Mesothelial cell of epicardium (in vitro differentiated cells): ENCODE measurements at places on chromosomes 5 and 9.

DNA sequence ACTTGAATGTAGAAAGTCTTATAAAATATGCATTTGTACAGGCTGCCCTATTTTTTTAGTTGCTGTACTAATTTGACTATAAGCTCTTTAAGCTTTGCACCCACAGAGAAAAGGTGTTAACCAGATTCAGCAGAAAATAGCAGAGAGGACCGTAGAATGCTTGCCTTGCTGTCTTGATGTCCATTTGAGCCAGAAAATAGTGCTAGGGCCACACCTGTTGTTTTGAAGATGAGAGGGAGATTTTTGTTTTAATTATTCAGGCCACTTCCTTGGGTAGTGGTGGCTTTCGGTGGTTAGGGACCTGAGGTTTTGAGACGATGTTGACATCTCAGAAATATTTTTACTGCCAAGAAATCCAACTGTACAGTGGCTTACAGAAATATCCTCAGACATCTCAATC lies 196.0 kb downstream of the SPATA31D1 start:
- DNase-seq: no peak
- H3K27me3 ChIP-seq: no peaks in the 10 kb centered on the region
- peaks cover 10% of the 10 kb centered on the region for H3K4me1 ChIP-seq
- no peak overlapping the region for H3K27ac ChIP-seq
- H3K4me3 ChIP-seq: no peak overlapping the region

- H3K27ac ChIP-seq: no peak overlapping the region
- no peak for DNase-seq
- no peak overlapping the region for H3K4me3 ChIP-seq
- H3K36me3 ChIP-seq: no peaks in the 10 kb centered on the region
- peaks cover 2% of the 10 kb centered on the region for H3K4me1 ChIP-seq
Measured at GRCh38 chr9:84519413-84519812, 150.1 kb upstream of the NTRK2 start.

DNA sequence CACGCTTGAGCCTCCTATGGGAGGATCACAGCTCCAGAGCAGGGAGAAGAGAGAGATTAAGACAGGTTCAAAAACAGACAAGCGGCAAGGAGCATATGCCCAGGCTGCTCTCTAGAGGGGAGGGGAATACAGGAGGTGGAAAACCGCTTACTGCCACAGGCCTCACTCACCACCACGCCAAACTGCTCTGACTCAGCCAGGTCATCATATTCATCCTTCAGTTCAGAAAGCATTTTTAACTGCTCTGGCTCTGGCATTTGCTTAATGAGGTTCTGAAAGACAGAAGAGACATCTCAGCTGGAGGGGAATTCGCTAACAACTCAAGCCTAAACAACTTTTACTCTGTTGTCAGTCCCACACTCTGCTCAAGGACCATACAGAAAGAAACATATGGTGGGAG lies 40.1 kb downstream of the PCDHGC5 start:
- H3K36me3 ChIP-seq: peaks cover 14% of the 10 kb centered on the region
- peaks cover 37% of the 10 kb centered on the region for H3K4me1 ChIP-seq
- no peak overlapping the region for H3K4me3 ChIP-seq
- no peaks in the 10 kb centered on the region for H3K27me3 ChIP-seq
- peak overlapping the region; percentile 89 for H3K27ac ChIP-seq

DNA sequence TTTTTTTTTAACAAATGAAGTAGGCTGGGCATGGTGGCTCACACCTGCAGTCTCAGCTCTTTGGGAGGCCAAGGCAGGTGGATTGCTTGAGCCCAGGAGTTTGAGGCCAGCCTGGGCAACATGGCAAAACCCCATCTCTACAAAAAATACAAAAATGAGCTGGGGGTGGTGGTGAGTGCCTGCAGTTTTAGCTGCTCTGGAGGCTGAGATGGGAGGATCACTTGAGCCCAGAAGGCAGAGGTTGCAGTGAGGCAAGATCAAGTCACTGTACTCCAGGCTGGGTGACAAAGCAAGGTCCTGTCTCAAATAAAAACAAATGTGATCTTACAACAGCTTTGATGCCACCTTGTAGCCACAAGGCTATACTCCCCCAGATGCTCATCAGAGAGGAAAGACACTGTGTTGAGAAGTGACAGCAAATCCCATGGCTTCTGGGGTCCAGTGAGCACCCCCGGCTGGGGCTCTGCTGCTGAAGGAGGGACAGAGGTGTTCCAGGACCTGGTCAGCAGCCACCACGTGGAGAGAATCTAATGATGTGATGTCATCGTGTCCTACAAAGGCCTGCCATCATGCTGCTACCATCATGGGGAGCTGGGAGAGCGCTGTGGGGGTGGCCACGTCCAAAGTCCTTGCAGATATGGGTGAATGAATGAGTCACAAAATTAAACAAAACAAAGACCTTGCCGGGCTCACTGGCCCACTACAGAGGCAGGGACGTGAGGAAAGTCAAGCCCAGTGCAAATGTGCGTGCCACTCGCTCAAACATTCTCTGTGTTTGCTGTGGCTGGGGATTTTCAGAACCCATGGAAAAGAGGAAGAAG lies 60.7 kb downstream of the PRRT1B start:
- peaks cover 36% of the 10 kb centered on the region for H3K4me1 ChIP-seq
- no peak for DNase-seq
- H3K27ac ChIP-seq: peak overlapping the region; percentile 54
- H3K36me3 ChIP-seq: peaks cover 16% of the 10 kb centered on the region
- no peak overlapping the region for H3K4me3 ChIP-seq

- H3K4me1 ChIP-seq: peaks cover 15% of the 10 kb centered on the region
- H3K4me3 ChIP-seq: no peak overlapping the region
- DNase-seq: no peak
- H3K36me3 ChIP-seq: peaks cover 1% of the 10 kb centered on the region
Measured at GRCh38 chr5:107487056-107487542, 183.6 kb downstream of the EFNA5 start.

GRCh38 chr9:112295174-112295573 lies 38.2 kb downstream of the PTBP3 start:
- H3K4me3 ChIP-seq: no peak overlapping the region
- DNase-seq: no peak
- peaks cover 8% of the 10 kb centered on the region for H3K4me1 ChIP-seq
- peak overlapping the region; percentile 36 for H3K27ac ChIP-seq
- peaks cover 39% of the 10 kb centered on the region for H3K36me3 ChIP-seq

DNA sequence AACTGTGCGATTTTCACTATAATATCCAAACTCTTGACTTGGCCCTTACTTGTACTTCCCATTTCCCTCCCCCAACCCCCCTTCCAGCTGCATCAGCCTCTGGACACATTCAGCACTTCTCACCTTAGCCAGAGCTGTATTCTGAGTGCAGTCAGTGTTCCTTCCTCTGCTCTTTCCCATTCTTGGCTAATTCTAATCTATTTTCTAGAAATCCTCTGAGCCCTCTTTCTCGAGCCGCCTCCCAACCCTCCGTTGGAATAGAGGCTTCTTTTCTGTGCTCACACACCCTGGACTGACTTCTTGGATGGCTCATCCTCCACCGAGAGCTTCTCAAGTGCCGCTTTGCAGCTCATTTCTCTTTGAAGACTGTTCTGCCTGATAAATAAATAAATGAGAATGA lies 188.8 kb downstream of the NTRK2 start:
- H3K4me1 ChIP-seq: peaks cover 69% of the 10 kb centered on the region
- DNase-seq: no peak
- peak overlapping the region; percentile 0 for H3K27ac ChIP-seq
- no peaks in the 10 kb centered on the region for H3K36me3 ChIP-seq
- H3K4me3 ChIP-seq: no peak overlapping the region
- H3K27me3 ChIP-seq: no peaks in the 10 kb centered on the region

- peaks cover 17% of the 10 kb centered on the region for H3K27me3 ChIP-seq
- H3K4me3 ChIP-seq: no peak overlapping the region
- H3K27ac ChIP-seq: no peak overlapping the region
- H3K36me3 ChIP-seq: no peaks in the 10 kb centered on the region
Measured at GRCh38 chr9:4038182-4038723, 261.6 kb downstream of the GLIS3 start.

GRCh38 chr9:137371946-137372651 lies 50.9 kb downstream of the EXD3 start:
- peaks cover 4% of the 10 kb centered on the region for H3K36me3 ChIP-seq
- H3K4me3 ChIP-seq: no peak overlapping the region
- peaks cover 4% of the 10 kb centered on the region for H3K4me1 ChIP-seq

DNA sequence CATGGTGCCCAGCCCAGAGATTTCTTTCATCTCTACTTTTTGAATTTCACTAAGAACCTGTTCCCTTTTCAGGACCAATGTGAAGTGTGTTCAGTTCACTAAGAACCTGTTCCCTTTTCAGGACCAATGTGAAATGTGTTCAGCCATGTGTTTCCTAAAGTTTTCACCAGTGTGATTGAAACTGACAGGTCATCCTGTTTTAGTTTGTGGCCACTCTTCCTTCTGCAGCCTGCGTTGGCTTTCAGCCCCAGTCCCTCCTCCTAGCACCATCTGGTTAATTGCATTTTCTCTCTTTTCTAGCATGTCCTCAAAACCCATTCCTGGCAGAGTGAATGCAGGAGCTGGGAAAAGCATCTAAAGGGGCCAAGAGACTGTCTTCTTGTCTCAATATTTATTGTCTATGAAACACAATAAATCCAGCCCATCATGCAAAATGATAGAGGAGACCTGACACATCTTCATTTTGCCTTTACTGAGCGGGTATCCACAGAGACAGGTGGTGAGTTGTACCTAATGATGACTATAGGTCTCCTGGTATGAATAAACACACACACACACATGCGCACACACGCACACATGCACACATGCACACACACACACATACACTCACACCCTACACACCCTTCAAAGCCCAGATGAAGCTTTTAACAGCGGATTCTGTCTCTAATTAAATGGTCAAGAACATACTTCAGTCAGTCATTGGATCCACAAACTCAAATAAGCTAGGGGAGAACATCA lies 6.1 kb upstream of the PANK3 start:
- H3K36me3 ChIP-seq: no peaks in the 10 kb centered on the region
- no peak overlapping the region for H3K4me3 ChIP-seq
- H3K27me3 ChIP-seq: peaks cover 7% of the 10 kb centered on the region
- H3K27ac ChIP-seq: no peak overlapping the region
- peaks cover 2% of the 10 kb centered on the region for H3K4me1 ChIP-seq
- no peak for DNase-seq

GRCh38 chr9:96382839-96383164 lies 709 bp downstream of the SLC35D2 start:
- peaks cover 10% of the 10 kb centered on the region for H3K4me1 ChIP-seq
- no peak for DNase-seq
- peaks cover 6% of the 10 kb centered on the region for H3K36me3 ChIP-seq

- DNase-seq: no peak
- peaks cover 37% of the 10 kb centered on the region for H3K4me1 ChIP-seq
- peak overlapping the region; percentile 12 for H3K27ac ChIP-seq
- H3K36me3 ChIP-seq: no peaks in the 10 kb centered on the region
- H3K27me3 ChIP-seq: peaks cover 11% of the 10 kb centered on the region
- no peak overlapping the region for H3K4me3 ChIP-seq
Measured at GRCh38 chr5:141835928-141836670, 42.1 kb downstream of the PCDH1 start.

DNA sequence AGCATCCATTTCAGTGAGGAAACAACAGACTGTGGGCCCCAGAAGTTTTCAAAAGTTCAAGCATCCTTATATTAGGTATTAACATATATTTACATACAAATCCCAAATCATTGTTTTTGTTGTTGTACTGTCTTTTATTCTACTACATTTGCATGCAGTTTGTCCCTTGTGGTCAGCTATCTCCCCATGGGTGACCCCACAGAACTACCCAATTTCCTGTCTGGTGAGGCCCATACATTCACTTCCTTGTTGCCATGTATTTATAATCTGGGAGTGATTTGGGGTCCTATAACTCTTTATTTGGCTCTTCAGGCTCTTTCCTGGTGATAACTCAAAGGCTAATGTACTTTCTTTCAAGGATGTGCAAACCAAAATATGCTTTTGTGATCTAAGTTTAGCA lies 3.3 kb upstream of the CD180 start:
- DNase-seq: no peak
